Upper lobe of left lung (tissue), 6 donors: ENCODE measurements at places on chromosomes 7 and 10. TPM values are rescaled to one million over a fixed set of nuclear protein-coding genes. Genes with fewer than 3 reads are reported as not detected.

The PLCE1 gene
- total RNA-seq, result 10.3 TPM

The BUD31 gene
- 51.4 TPM for total RNA-seq

The PRKG1 gene
- total RNA-seq, result 12.9 TPM

The BICC1 gene
- total RNA-seq, result 4.1 TPM

The MCM7 gene
- 45.5 TPM for total RNA-seq

The PPP1R9A gene
- 17.7 TPM for total RNA-seq

DNA sequence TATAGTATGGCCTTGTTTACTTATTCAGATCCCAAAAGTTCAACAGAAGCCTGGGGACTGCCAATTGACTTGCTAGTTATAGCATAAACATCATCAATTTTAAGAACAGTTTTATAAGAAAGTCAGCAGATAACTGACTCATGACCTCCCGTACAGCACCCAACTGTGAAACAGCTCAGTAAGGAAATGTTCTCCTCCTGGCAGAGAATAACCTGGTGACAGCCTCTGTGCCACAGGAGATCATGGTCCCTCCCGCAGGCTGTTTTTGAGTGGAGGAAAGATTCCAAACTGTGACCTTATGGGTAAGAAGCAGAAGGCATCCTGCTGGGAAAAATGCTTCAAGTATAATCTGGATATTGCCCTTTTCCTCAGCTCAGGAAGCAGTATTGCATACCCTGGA lies 182.5 kb downstream of the SEMA3D start:
- H3K27ac ChIP-seq, result no peak overlapping the region
- H3K4me1 ChIP-seq, result no peaks in the 10 kb centered on the region
- H3K36me3 ChIP-seq, result no peaks in the 10 kb centered on the region
- DNase-seq, result no peak
- H3K4me3 ChIP-seq, result no peak overlapping the region

DNA sequence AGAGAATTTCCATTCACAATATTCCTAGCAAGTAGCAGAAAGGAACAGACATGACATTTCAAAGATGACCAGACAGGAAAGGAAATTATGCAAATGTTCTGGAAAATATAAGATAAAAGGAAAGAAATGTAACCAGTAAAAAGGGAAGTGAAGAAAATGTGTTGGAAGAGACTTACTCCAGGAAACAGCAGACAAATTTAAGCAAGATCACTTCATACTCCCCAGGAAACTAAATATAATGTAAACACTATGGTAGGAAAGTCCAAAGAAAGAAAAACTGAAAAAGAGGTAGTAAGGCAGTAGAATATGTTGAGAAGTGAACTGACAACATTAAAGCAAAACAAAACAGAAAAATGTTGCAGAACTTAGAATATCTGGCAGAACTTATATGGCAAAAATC lies 6.4 kb upstream of the ST8SIA6 start:
- no peaks in the 10 kb centered on the region for H3K4me1 ChIP-seq
- no peaks in the 10 kb centered on the region for H3K27me3 ChIP-seq
- no peak overlapping the region for H3K27ac ChIP-seq
- DNase-seq, result no peak
- no peak overlapping the region for H3K4me3 ChIP-seq
- no peaks in the 10 kb centered on the region for H3K36me3 ChIP-seq

DNA sequence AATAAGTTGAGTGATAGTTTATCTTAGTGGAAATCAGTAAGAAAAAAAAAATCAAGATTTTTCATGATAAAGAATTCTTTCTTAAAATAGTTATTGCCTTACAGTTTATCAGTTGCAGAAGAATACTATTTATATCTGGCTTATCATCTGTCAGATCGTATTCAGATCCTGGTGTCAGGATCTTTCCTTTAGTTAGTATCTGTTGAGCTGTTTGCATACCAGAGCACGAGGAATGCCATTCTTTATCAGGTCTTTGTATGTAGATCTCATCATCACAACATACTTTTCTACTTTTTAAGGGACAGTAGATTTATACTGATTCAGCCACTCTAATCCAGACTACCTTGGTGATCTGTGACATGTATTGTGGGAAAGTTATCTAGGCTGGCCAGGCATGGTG lies 12.5 kb downstream of the ENO4 start:
- H3K4me1 ChIP-seq, result no peaks in the 10 kb centered on the region
- no peak overlapping the region for H3K4me3 ChIP-seq
- H3K27me3 ChIP-seq, result no peaks in the 10 kb centered on the region
- no peak overlapping the region for H3K27ac ChIP-seq
- DNase-seq, result no peak
